ENCODE measurements at places on chromosomes 11 and 22.

DNA sequence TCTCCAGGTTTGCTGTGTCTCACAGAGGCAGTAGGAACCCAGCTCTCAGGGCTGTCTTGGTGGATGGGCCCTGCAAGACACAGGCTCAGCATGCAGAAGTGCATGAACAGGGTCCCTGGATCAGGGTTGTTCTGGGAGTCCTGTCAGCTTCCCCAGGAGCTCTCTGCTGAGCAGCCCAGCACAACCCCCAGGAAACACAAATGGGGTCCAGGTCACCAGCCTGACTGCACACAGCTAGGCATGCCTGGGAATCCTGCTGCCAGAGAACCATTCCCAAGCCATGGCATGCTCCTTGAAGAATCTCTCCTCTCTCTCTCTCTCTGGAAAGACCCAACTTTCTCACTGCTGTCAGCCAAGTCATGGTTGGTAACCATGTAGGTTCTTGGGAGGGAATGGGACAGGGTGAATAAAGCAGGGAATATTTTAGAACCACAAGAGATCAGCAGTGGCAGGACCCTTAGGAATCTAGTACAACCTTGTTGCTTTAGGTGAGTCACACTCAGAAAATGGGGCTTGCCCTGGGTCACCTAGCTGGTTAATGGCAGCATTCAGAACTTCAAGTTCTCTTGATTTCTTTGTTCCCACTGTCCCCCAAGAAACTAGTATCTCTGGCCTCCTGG, 21.4 kb downstream of the TUB start:
- DNase-seq = no peak

DNA sequence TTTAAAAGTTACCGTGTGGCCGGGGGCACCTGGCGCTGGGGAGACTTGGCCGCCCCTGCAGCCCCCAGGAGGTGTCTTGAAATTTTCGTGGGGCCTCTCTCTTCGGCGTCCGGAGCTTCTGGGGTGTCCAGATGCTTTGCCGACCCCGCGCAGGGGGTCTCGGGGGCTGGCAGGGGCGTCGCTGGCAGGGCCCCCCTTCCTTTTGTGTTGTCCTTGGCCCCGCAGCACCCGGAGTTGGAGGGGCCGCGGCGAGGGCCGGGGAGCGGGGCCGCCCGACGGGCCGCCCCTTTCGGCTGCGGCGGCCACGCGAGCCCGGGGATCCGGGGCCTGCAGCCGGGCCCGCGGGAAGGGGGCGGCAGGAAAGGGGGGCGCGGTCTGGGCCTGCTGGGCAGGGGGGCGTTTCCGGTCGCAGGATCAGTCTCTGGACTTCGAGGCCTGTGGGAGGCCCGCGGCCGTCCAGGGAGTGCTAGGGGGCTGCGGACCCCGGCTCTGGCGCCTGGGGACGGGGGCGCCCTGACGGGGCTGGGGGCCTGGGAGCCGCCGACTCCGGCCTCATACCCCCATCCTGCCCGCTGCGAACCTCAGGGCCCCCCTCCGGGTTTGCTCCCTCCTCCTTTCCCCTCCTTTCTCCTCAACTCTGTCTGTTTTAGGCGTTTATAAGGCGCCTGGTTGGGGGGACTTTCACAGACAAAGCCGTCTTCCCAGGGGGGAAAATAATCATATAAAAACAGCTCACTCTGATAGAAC, 869 bp downstream of the ZC3H7B start:
- DNase-seq = no peak

DNA sequence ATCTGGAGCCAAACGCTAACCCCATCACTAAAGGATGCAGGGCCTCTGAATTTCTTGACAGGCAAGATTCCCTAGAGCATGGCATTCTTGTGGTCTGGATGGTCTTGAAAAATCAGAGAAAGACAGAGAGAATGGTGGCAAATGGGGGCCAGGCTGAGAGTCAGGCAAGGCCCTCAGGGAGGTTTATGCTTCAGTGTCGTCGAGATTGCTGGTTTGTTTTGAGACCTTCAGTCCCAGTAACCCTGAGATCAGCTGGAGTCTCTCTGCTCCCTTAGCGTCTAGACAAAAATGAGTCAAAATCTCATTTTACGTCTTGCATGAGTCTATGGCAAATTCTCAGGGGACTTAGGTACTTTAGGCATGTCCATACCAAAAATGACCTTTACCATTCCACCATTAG, 539.3 kb downstream of the SOX6 start:
- DNase-seq = no peak

GRCh38 chr11:102346748-102347461, at the start of gene BIRC2:
Gene BIRC2 (plus strand): TSS chr11:102347214. CDS start chr11:102349855, 2,641 bp downstream.
- peak; percentile 92 for DNase-seq

DNA sequence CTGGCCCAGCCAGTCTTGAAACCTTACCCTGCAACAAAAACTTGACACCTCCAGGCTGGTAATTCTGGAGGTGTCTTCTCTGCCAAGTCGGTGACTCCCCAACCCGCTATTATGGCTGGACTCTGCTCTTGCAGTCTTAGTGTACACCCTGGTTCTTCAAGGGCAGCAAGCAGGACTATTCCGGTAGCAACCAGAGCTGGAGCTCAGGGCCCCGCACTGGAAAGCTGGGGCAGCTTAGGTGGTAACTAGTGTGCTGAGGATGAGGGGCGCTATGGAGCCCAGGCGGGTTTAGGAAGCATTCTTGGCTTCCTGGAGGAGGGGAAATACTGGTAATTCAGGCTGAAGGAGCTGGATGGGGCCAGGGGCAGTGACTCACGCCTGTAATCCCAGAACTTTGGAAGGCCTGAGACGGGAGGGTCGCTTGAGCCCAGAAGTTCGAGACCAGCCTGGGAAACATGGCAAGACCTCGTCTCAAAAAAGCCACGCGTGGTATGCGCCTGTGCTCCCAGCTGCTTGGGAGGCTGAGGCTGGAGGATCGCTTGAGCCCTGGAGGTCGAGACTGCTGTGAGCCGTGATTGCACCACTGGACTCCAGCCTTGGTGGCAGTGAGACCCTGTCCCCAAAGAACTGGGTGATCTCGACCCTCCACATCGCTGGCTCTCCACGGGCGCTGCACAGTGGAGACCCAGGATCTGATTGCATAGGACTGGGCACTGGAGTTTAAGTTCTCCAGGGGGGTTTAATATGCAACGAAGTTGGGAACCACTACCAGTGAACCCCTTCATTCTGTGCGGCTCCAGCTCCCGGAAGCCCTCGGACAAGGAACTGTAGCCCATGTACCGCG, 10.6 kb upstream of the AIFM3 start:
- no peak for DNase-seq

DNA sequence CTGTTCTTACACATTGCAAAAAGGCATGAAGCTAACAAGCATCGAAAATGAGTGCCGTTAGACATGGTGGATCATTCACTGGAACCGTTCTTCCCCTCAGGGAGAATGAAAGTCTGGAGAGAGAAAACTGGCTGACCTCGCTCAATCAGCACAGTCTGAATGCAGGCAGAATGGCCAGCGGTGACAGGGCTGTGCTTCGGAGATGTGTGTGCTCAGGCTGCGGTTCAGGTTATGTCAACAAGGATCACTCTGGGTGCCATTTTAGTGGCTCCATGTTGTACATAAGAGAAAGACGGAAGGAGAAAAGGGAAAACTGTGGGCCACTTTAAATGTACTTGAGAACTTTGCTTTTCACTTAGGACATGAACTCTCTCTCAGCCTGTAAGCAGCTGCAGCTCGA, 749.8 kb upstream of the ARHGAP42 start:
- DNase-seq = no peak

DNA sequence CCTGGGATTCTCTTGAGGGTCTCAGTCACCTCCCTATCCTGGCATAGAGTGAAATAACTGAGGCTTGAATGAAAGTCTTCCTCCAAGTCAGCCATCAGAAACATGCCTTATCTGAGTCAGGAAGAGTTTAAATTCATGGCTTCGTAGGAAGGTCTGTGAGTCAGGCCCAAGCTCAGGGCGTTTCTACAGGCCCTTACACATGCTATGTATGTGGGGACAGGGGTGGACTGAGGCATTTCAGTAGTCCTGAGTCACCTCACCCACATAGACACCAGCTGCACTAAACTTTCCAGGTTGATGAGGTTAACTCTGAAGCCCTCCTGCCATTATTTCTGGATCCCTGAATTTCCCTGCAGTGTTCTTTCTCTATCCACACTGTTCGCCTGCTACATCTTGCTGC, 134.6 kb upstream of the RCN1 start:
- DNase-seq = no peak

DNA sequence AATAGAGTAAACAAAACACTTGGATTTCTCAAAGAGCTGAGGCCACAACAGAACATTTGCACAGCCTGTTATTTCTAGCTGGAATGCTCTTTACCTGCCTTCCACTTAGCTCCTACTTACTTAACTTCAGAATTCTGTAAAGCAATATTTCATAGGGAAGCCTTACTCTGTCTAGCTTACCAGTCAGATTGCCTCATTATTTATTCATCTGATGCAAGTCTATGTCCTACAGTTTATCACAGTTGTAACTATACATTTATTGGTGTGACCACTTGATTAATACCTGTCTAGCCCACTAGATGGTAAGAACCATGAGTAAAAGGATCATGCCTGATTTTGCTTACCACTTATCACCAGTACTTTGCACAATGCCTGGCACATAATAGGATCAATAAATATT, 56.1 kb upstream of the ME3 start:
- no peak for DNase-seq

DNA sequence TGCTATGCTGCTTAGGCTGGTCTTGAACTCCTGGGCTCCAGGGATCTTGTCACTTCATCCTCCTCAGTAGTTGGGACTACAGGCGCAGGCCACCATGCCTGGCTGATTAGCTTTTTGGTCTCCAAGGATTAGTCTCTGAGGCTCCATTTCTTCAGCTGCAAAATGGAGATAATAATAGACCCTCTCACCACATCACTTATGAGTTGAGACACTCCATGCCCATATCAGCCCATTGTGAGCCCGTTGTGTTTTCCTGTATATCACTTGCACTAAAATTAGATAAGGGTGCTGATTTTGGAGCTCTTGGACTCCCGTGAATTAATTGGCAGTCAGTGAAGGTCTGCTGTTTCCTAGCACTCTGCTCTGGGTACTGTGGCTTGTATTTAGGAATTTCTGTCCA, 36.0 kb downstream of the DEPDC5 start:
- no peak for DNase-seq

- DNase-seq = peak; percentile 68
These were observed 26.0 kb downstream of the BCL2L13 start for GRCh38 chr22:17664414-17665055.

GRCh38 chr11:19829109-19829837, 116.6 kb downstream of the NAV2 start:
- peak; percentile 51 for DNase-seq

GRCh38 chr22:44693756-44694155, 8.2 kb upstream of the PRR5 start:
- DNase-seq = no peak

DNA sequence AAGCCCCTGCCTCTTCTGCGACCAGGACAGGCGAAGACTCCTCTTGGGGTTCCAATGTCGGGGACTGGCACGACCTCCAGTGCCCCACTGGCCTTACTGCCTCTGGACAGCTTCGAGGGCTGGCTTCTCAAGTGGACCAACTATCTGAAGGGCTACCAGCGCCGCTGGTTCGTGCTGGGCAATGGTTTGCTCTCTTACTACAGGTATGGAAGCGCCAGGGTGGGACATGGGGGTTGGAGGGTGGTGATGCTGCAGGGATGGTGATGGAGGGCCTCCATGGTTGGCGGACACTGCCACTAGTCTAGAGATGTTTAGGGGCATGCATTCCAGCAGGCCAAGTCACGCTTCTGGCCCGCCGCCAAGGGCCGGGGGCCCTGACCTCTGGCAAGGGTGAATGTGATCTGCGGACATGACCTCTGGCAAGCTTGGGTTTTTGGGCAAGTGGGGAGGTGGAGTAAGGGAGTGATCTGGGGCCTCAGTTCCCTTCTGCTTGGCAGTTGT, 727 bp downstream of the OSBP2 start:
- DNase-seq = peak; percentile 87

DNA sequence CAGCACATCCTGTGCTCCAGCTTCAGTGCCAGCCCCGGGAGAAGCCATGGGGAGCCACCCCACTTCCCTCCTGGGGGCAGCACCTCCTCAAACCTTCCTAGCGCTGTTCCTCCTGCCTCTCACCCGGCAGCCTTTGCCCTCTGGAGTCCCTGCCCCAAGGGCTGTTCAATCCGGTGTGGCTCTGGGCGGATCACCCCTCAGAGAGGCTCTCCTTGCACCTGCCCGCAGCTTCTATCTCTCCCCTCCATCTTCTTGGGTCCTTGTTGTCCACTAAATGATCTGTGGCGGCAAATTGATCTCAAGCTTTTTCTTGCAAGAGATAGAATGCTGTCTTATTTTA, 18.1 kb upstream of the CDKN1C start:
- DNase-seq = no peak

GRCh38 chr11:67024410-67024809, 1.5 kb downstream of the SYT12 start:
- no peak for DNase-seq

DNA sequence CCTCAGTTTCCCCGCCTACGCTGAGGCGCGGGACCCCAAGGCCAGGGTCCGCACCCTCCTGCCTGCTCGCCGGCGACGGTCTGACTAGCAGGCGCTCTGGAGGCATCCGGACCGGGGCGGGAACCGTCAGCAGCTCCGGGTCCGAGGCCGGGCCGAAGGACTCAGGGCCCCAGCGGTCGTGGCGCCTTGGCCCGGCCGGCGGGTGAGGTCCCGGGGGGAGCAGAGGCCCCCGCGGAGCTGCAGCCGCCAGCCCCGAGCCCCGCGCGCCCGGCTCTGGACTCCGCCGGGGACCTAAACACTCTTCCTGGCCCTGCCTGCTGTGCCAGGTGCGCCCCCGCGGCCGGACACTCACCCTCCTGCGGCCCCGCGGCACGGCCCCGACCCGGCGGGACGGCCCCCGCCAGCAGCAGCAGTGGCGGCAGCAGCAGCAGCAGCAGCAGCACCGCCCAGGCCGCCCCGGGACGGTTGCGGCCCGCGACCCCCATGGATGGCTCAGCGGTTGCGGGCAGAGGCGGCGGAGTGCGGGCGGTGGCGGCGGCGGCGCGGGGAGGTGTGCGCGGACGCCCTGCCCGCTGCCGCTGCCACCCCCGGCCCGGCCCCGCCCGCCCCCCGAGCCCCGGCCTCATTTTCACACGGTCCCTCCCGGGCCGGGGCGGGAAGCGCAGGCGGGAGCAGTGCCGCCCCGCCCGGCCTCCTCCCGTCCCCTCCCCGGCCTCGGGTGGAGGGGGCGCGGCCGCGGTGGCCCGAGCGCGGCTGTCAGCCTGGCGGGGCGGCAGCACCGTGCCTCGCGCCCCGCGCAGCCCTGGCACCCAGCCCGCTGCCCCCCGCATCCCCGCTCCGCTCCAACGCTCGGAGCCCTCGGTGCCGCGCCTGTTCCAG, at the start of gene SCUBE2:
SCUBE2 (minus strand) TSS at position 556 of the 879 bp plus-strand sequence; CDS start at position 485, 71 bp downstream.
- no peak for DNase-seq
